ENCODE measurements at places on chromosomes 13 and 19.
A peak's percentile ranks its signal among the peaks of the same experiment; 100 is the strongest.

GRCh38 chr13:44872751-44873150 lies 116.5 kb downstream of the NUFIP1 start:
- DNase-seq = no peak

- peak; percentile 53 for DNase-seq
These were observed 202.3 kb upstream of the KLHL1 start for GRCh38 chr13:70310396-70311119.

DNA sequence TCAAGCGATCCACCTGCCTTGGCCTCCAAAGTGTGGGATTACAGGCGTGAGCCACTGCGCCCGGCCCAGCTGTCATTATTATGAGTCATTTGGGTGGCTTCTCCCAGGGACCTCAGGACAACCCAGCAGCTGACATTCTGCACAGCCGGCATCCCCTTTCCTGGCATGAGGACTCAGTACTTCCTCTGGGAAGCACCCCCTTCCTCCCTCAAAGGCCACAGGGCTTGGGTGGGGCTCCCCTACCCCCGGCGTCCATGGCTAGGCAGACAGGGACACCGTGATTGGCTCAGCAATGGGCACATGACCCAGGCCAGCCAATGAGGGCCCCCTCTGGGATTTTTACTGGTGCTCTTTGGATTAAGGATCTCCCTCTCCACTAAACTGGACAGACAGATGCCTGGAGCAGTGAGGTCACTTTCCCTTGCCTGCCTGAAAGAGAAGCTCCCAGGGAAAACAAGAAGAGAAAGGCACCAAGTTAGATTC lies 6.0 kb downstream of the KANK2 start:
- DNase-seq = no peak

DNA sequence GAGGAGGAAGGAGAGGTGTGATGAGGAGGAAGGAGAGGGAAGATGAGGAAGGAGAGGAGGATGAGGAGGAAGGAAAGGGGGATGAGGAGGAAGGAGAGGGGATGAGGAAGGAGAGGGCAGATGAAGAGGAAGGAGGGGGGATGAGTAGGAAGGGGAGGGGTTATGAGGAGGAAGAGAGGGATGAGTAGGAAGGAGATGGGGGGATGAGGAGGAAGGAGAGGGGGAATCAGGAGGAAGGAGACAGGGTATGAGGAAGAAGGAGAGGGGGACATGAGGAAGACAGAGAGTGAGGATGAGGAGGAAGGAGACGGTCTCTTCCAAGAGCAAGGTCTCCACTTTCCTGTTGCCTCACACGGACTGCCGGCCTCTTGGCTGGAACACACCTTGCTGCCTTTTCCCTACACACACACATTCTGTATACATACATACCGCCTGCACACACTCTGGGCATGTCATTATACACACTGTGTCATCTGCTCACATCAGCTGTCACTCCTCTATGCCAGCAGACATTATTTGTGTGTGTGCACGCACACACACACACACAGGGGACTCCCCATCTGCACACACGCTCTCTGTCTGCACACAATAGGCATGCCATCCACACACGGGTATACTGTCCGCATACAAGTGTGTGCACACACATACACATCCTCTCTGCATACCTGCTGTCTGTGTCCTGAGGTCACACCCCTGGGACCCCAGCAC lies 11.1 kb upstream of the VSTM2B start:
- no peak for DNase-seq

DNA sequence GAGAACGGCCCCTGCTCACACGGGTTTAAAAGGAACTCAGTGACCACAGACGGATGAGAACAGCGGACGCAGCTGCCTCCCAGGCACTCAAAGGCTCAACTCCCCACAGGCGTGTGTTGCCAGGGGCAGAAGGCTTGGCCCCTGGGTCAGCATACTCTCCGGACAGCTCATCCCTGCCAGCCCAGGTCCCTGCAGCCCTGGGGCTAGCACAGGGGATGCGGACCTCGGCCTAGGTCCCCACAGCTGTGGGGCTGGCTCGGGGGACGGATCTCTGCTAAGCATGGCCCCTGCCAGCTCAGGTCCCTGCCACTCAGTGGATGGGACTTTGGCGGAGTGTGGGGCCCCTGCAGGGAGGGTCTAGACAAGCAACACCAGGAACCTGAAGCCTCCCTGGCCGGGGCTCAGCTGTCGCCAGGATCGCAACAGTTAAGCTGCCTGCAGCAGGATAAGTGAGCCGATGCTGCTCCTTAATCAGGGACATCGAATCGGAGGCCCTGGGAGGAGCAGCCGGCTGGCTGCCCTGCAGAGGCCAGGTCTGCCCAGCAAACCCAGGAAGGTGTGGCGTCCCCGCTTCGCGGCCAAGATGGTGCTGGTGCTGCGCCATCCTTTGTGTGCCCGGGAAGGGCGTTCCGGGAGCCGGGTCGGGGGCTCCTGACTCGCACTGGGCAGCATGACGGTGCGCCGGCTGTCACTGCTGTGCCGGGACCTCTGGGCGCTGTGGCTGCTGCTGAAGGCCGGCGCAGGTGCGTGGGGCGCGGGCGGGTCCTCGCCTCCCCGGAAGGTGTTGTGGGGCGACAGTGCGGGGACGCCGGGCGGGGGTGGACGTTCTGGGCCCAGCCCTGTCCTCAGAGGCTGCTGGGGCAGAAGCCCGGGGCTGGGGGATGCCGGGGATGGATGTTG lies 32.5 kb downstream of the MCF2L start:
- DNase-seq = peak; percentile 89

- DNase-seq = no peak
These were observed at the start of gene SOHLH2 for GRCh38 chr13:36214163-36214921. Gene SOHLH2, minus strand, starts transcription at chr13:36214556. Its CDS starts 30 bp downstream, at chr13:36214526.

GRCh38 chr19:47296036-47296435 lies 13.6 kb upstream of the C5AR1 start:
- DNase-seq = peak; percentile 64

DNA sequence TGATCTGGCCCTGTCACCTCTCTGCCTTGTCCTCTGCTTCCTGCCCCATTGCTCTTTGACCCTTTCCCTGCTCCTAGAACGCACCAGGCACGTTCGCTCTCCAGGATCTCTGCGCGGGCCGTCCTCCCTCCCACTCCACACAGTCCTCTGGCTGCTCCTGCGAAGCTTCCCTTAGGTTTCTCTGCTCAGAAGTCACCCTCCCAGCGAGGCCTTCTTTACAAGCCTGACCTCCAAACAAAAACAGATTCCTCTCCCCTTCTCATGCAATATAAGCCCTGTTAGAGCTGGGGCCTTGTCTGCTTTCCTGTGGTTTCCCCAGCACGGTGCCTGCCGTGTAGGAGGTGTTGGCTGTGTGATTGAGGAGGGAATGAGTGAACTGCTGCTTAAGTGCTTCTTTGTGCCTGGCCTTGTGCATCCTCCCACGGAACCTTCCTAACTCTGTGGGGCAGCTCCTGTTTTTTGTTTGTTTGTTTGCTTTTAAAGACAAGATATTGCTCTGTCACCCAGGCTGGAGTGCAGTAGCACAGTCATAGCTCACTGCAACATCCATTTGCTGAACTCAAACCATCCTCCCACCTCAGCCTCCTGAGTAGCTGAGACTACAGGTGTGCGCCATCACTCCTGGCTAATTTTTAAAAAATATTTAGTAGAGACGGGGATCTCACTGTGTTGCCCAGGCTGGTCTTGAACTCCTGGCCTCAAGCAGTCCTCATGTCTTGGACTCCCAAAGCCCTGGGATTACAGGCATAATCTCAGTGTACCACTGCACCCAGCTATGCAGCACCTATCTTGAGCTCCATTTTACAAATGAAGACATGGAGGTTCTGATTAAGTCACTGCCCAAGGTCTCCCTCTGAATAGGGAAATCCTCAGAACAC lies 82.0 kb downstream of the SIPA1L3 start:
- no peak for DNase-seq

- DNase-seq = peak; percentile 33
These were observed 8.8 kb downstream of the GTPBP3 start for GRCh38 chr19:17346109-17346671.

- no peak for DNase-seq
These were observed 7.7 kb upstream of the CDADC1 start for GRCh38 chr13:49240017-49240416.

DNA sequence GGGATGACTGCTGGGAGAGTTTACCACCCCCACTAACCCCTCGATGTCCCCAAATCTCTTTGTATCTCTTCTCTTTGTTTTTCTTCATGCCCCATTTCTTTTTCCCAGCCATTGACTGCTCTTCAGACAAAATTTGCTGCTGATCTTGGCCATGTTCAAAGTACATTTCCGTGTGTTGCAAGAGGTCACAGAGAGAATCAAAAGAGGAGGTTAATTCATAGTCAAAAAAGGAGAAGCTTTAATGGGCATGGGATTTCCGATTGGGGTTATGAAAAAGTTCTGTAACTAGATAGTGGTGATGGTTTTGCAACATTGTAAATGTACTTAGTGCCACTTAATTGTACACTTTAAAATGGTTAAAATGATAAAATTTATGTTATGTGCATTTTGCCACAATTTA lies 121.1 kb downstream of the FLT1 start:
- DNase-seq = no peak

DNA sequence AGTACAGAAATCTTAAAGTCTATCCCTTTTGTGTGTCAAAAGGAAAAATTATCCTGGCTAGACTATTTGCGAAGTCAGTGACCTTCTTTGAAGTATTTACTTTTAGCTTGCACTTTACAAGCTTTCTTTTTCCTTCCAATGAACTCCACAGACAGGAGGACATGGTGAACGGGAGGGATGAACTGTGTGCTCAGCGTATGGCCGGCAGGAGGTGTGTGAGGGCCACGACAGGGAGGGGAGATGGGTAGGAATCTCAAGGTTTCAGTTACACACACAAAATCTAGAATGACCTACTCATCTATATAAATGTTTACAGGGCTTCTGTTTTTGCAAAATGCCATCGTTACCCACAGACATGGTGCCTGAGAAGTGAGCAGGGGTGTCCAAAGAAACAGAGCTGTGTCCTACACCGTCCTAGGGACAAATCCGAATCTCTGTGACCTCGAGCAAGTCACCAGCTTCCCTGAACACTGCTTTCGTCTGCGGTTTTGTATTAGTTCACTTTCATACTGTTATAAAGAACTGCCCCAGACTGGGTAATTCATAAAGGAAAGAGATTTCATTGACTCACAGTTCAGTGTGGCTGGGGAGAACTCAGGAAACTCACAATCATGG lies 537.2 kb downstream of the LIG4 start:
- DNase-seq = peak; percentile 65

- DNase-seq = no peak
These were observed 21.1 kb downstream of the ZNF582 start for GRCh38 chr19:56372281-56372680.

- DNase-seq = no peak
These were observed 314.8 kb upstream of the MAB21L1 start for GRCh38 chr13:35791184-35791851.

- no peak for DNase-seq
These were observed 60.9 kb upstream of the RANBP3 start for GRCh38 chr19:6038634-6039405.

GRCh38 chr13:52165411-52165810 lies 6.0 kb upstream of the NEK3 start:
- DNase-seq = no peak

GRCh38 chr19:15269806-15270205 lies 37.6 kb upstream of the EPHX3 start:
- no peak for DNase-seq

DNA sequence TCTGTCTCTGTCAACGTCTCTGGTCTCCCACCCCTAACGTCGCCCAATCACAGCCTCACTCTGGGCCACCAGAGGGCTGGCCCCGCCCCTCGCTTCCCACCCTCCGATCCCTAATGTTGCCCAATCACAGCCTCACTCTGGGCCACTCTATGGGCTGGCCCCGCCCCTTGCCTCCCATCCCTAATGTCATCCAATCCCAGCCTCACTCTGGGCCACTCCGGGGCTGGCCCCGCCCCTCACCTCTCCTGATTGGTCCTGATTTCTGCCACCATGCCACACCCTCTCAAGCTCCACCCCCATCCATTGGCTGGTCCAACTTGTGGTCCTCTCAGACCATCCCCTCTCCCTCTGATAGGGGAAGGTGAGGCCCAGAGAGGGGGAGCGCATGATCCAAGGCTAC lies 24.9 kb downstream of the CELF5 start:
- no peak for DNase-seq

Measured in DMS153 (cell line).